ENCODE measurements at places on chromosomes 12 and 14.

GRCh38 chr12:40000884-40001283 is 105.0 kb downstream of the SLC2A13 start:
- H3K4me1 ChIP-seq, result no peaks in the 10 kb centered on the region
- no peak for DNase-seq
- H3K27me3 ChIP-seq, result no peaks in the 10 kb centered on the region
- peaks cover 36% of the 10 kb centered on the region for H3K36me3 ChIP-seq

- H3K4me3 ChIP-seq, result peak overlapping the region; percentile 47
- H3K27me3 ChIP-seq, result peaks cover 28% of the 10 kb centered on the region
- peaks cover 36% of the 10 kb centered on the region for H3K4me1 ChIP-seq
- H3K27ac ChIP-seq, result no peak overlapping the region
Observed at GRCh38 chr14:91418387-91419043, 895 bp upstream of the CCDC88C start.

DNA sequence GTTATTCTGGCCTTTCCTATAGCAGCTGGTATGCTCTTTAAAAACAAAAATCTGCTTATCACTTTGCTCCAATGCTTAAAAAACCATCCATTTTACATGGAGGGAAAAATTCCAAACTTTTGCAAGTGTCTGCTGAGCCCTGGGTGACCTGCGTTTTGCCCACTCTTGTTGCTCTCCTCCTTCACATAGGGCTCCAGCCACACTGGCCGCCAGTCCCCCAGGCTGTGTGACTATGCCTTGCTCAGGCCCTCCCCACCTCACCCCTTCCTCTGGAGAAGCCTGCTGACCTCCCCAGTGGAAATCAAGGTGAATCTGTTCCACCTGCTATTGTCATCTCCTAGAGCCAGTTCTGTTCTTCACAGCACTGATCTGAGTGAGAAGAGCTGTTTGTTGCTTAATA is 126.9 kb downstream of the SLC25A47 start:
- H3K4me3 ChIP-seq, result no peak overlapping the region
- no peak for DNase-seq
- H3K36me3 ChIP-seq, result no peaks in the 10 kb centered on the region
- H3K27ac ChIP-seq, result no peak overlapping the region

DNA sequence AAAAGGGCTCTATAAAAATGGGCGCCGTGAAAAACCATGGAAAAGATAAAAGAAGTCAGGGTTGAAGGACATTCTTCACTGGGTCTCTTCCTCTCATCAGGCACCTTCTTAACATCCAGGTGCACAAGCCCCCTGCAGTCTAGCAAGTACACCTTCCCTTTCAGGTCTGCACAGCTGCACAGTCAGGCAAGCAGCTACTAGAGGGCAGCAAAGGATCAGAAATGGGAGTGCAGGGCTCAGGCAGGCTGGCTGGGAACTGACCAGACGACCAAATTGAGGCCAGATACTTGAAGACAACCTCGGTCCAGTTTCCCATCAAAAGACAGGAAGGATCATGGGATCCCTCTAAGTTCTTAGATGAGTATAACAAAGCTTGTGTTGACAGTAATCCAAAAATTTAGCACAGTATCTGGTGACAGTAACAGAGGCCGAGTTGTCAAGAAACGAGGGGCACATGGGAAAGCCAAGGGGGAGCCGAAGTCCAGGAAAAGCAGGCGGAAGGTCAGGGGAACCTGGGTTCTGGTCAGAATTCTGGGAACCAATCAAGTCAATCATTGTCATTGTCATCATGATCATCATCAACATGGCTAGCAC is 10.1 kb upstream of the GRIP1 start:
- DNase-seq, result peak; percentile 49
- no peak overlapping the region for H3K4me3 ChIP-seq
- H3K27me3 ChIP-seq, result peaks cover 3% of the 10 kb centered on the region
- no peak overlapping the region for H3K27ac ChIP-seq

DNA sequence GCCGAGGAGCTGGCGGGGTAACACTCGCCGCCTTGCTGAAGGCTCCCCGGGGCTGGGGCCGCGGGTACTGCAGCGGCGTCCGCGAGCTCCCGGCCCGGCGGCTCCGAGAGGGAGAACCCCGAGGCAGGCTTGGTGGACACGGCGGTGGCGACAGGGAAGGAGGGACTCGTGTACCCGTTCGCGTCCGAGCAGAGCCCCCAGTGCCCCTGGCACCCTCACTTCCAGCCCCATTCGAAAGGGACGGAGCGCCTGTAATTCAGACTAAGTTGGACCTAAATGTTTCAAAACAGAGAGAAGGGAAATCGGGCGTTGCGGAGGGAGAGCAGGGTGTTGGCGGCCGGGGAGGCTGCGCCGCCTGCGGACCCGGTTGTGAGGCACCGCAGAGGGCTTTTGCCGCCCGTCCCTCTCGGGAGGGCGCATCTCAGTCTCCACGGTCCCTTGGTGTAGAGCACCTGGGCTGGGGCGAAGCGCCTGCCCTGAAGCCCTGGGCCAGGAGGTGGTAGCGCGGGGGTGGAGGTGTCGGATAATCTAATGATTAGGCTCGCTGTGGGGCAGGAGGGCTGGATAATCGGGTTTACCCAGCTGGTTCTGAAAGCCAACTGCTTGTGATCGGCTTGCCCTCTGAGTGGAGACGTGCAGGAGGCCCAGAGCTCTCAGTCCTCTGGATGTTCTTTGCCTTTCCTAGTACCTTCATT is 771 bp downstream of the DAAM1 start:
- peaks cover 38% of the 10 kb centered on the region for H3K4me1 ChIP-seq
